Motor neuron (in vitro differentiated cells): ENCODE measurements at places on chromosomes 12 and 14. TPM values are rescaled to one million over a fixed set of nuclear protein-coding genes. Genes with fewer than 3 reads are reported as not detected.

The BEGAIN gene
- total RNA-seq = 2.0 and 4.1 TPM in 2 replicates

The TGM1 gene
- 3.5 and 4.0 TPM in 2 replicates for total RNA-seq

The PMEL gene
- 2.1 and 2.3 TPM in 2 replicates for total RNA-seq

- no peak for ATAC-seq
Observed at GRCh38 chr12:83245156-83245555, 558.5 kb downstream of the TMTC2 start.

GRCh38 chr14:61559641-61560201 is 135.6 kb upstream of the HIF1A start:
- no peak for ATAC-seq

DNA sequence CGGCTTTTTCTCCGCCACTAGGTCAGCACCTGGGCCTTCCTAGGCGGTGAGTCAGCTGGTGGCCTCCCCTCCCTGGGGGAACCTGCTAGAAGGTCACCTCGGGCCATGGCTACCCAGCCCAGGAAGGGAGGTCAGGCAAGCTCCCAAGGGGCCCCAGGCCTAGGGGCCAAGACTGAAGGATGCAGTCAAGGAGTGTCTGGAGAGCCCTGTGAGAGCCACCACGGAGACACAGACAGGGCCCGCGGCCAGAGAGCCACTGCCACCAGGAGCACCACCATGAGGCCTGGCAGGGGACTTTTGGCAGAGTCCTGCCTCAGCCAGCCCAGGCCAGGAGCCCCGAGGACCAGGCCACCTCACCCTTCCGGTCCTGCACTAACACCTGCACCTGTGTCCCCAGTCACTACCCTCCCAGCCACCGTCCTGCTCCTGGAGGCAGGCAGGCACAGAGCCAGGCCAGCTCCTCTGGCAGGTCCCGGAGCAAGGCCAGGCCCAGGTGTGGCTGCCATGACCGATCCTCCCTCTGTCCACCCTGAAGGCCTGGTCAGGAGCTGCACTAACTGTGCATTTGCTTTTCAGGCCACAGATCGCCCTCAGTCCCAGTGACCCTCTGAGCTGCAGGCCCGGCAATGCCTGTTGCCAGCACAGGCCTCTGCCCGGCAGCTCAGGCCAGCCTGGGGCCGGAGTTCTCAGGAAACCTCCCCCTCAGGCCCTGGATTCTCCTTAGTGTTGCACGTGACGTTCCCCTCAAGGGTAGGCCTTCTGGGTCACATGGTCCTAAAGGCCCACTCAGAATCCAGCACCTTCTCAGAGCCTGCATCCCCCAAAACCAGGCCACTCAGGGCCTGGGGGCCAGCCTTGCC is 6.9 kb downstream of the PHETA1 start:
- ATAC-seq = peak; percentile 29

The BAZ2A gene
- total RNA-seq = 41.2 and 45.2 TPM in 2 replicates

DNA sequence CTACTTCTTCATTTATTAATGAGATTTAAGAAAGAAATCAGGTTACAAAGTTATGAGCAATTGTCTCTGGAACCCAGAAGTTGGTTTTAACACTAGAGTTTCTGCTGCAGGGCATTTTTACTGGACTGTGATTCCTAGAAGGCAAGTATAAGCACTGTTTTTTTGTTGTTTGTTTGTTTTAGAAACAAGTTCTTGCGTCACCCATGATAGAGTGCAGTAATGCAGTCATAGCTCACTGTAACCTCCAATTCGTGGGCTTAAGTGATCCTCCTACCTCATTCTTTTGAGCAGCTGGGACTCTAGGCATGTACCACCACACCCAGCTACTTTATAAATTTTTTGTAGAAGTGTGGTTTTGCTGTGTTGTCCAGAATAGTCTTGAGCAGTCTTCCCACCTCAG is 25.6 kb downstream of the RAP1B start:
- peak; percentile 88 for ATAC-seq

The SMCO2 gene
- not detected in 2 replicates for total RNA-seq
